ENCODE measurements at places on chromosomes 4 and X. TPM values are rescaled to one million over a fixed set of nuclear protein-coding genes. Genes with fewer than 3 reads are reported as not detected.

The BTC gene
- total RNA-seq, result 0.20 TPM

The GPR50 gene
- total RNA-seq, result not detected

The PSAPL1 gene
- not detected for total RNA-seq

The ENPEP gene
- 18.9 TPM for total RNA-seq

The FHDC1 gene
- 0.28 TPM for total RNA-seq

The SPACA5B gene
- not detected for total RNA-seq

The EOLA1 gene
- 13.5 TPM for total RNA-seq

The TXK gene
- total RNA-seq, result 1.1 TPM

The TLR10 gene
- 0.08 TPM for total RNA-seq

The ANKRD50 gene
- total RNA-seq, result 4.7 TPM

The PRRG1 gene
- 6.3 TPM for total RNA-seq

The MAGED2 gene
- total RNA-seq, result 27.2 TPM

The NEK1 gene
- total RNA-seq, result 5.1 TPM

The DAPP1 gene
- total RNA-seq, result 0.78 TPM

The CXCL11 gene
- total RNA-seq, result not detected

The HELT gene
- not detected for total RNA-seq

The BRS3 gene
- total RNA-seq, result not detected
